Upper lobe of left lung (tissue), 6 donors: ENCODE measurements at places on chromosomes 11 and 22. TPM values are rescaled to one million over a fixed set of nuclear protein-coding genes. Genes with fewer than 3 reads are reported as not detected.
A peak's percentile ranks its signal among the peaks of the same experiment; 100 is the strongest.

- no peak for DNase-seq
These were observed 218.0 kb downstream of the ST3GAL4 start for GRCh38 chr11:126573325-126573978.

DNA sequence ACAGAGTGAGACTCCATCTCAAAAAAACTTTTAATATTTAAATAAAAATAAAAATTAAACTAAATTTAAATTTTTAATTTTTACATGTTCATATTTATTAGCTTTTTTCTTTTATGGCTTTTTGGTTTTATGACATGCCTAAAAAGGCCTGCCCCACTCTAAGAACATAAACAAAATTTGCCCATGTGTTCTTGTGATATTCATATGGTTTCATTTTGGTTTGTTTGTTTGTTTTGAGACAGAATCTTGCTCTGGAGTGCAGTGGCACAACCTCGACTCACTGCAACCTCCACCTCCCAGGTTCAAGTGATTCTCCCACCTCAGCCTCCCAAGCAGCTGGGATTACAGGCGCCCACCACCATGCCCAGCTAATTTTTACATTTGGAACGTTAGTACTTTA, 27.7 kb downstream of the SUSD2 start:
- no peak for DNase-seq

- peak; percentile 41 for DNase-seq
These were observed 70.5 kb downstream of the RPUSD4 start for GRCh38 chr11:126140926-126141280.

DNA sequence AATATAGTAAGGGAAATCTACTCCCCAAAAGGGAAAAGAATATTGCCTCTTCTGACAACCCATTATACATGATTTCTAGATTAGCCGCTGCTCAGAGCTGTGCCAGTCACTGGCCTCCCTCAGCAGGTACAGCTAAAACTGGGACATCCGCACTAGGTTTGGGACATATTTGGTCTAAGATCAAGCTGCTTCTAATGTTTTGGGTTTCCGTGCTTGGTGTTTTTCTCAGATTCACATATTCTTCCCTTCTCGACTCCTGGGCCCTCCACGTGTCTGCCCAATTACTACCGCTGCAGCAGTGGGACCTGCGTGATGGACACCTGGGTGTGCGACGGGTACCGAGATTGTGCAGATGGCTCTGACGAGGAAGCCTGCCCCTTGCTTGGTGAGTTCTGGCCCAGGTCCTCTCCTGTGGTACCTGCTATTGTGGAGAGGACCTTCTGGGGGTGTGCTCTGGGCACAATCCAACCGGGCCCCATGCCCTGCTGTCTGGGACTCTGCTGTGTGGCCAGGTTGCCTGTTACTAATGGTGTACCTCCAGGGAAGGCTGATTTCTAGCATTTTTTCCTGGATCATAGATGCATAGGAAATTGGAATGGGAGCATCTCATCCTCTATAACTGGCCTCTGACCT, 138.1 kb upstream of the SORL1-AS1 start:
- DNase-seq: no peak

DNA sequence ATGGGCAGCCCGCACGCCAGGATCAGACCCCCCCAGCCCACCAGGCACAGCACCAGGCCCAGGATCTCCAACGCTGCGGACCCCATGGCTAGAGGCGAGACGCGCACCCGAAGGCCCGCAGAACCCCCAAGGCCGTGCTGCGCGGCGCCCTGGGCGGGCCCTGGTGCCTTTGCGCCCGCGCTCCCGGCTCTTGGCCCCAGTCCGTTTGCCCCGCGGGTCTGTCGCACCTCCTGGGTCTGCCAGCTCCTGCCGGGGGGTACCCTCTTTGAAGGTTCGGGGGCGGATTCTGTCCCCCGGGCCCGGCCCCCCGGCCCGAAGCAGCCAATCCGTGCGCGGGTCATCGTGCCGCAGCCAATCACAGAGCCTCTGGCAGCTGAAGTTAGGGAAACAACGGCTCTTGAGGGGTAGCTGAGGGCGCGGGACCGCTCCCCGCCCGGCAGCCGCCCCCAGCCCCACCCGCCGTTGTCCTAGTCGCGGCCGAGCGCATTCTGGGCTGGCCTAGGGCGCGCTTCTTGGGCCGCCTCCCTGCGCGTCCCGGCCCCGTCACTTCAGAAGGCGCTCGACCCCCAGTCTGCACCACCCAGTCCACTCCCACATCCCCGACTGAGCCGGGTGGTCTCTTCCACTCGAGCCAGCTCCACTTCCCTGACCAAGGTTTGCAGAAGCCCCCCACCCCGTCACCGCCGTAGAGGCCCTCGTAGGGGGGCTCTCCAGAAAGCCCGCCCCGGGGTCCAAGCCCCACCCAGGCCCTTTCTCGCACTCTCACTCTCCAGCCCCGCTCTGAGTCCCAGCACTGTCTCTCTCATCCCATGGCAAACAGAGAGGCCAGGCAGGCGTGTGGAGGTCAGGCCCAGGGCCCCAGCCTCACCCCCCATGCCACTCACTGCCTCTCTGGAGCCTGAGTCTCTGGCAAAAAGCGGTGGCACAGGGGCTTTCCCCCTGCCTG, at the start of gene CLDN5:
TSS of gene CLDN5 (minus strand) at position 241 of the 946 bp plus-strand sequence. CDS start at position 86, 155 bp downstream.
- DNase-seq: no peak

DNA sequence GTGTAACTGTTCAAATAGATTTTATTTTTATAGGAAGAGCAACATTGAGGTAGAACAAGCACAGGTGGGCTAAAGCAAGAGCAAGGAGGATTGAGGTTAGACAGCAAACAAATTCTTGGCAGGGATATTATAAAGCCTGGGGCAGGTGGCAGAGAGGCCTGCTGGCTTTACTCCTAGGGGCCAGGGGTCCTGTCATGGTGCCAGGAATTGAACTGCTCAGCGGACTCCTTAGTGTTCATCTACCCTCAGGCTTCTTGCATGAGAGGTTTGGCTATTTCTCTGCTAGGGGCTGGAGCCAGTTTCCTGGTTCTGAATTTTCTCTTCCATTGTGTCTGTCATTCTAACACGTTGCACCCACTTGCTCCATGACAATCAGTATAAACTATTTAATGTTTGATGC, 217.2 kb upstream of the NCAM1 start:
- DNase-seq: no peak

DNA sequence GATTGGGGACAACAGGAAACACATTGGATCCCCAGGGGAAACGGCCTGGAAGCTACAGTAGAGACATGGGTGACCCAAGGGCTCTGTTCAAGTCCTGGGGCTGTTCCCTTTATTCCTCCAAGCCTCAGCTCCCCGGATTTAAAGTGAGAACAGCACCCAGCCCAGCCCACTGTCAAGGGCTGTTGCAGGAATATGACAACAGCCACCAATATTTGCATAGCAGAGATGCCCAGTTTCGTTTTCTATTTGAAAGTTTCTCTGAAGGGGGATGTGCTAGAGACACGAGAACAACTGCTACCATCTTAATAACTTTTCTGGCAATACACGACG, 81.1 kb upstream of the WNT7B start:
- DNase-seq: no peak

DNA sequence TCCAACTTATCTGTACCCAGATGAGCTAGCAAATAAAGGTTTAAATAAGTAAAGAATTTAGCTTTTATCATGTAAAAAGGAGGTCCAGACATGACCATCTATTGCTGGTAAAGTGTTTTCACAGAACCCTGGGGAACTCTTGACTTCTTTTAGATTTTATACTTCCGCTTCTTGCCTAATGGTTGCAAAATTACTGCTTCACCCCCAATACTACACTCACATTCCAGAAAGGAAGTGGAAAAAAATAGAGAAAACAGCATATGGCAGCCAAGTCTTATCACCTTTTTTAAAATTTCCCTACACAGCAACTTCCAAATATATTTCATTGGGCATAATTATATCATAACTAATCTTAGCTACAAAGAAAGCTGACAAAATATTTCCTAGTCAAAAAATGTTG, 12.1 kb downstream of the BBOX1 start:
- no peak for DNase-seq

- DNase-seq: no peak
These were observed 87.1 kb upstream of the CSNK2A3 start for GRCh38 chr11:11440144-11440543.

DNA sequence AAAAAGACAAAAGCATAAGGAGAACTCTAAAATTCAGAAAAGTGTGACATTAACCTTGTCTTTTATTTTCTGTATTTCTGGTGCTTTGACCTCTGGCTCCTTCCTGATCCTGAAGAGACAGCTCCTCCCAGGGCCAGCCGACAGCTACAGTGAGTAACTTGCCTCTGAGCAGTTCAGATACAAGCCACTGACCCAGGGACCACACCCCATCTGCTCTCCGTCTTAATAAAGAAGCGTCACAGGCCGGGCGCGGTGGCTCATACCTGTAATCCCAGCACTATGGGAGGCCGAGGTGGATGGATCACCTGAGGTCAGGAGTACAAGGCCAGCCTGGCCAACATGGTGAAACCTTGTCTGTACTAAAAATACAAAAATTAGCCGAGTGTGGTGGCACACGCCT, 6.5 kb downstream of the MLC1 start:
- DNase-seq: no peak

GRCh38 chr11:64268893-64269539, 15.4 kb downstream of the BAD start:
- DNase-seq: peak; percentile 70

- DNase-seq: no peak
These were observed 51.3 kb upstream of the NNMT start for GRCh38 chr11:114244726-114245394.

DNA sequence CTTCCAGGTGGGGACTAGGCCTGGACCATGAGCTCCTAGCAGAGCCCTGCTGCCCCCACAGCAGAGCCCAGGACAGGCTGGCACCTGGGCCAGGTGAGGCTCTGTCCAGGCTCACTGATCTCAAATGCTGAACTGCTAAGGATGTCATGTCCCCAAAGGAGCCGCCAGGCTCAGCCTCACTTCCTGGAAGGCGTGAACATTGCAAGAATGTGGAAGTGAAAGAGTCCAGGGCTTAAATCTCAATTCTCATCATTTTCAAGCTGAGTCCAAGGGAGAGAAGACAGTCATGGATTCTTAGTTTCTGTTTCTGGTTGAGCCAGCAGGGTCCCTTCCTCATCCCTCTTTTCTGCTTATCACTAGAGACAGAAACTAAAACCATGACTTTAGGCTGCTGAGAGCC, 5.0 kb downstream of the ASCL2 start:
- no peak for DNase-seq

- DNase-seq: no peak
These were observed 1.6 kb downstream of the TRIM29 start for GRCh38 chr11:120136356-120136755.

- no peak for DNase-seq
These were observed 377.4 kb downstream of the DYNC2H1 start for GRCh38 chr11:103486604-103487003.

GRCh38 chr11:100777103-100777502, 90.0 kb downstream of the ARHGAP42 start:
- DNase-seq: no peak

DNA sequence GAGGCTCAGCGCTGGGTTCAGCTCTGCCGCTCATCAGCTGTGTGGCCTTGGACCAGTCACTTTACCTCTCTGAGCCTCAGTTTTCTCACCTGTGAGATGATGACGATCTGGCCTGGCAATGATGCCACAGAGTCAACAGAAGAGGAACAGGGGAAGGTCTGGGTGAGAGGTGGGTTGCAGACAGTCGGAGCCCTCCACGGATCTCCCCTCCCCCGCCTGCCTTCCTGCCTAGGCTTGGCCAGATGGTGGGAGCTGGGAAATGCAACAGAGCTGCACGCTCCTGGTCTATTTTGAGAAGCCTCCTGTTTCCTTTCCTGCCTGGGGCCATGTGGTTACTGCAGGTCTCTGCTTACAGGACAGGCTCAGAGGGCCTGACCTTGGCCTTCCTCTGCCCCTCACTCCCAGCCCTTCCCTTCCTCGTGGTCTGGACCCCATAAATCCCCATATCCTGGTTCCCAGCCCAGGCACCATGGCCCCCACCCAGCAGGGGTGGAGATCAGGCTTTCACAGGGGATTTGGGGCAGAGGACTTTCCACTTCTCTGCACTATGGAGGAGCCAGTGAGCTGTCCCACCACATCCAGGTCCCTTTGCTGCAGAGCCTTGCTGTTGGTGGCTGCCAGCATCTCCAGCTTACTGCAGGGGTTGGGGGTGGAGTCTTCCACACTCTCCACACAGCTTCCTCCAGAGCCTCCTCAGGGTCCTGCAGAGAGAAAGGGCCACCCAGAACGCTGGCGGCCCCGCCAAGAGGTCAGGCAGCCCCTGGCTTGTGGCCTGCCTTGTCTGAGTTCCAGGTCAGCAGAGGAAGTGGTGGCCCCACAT, 46.9 kb downstream of the C11orf96 start:
- no peak for DNase-seq

DNA sequence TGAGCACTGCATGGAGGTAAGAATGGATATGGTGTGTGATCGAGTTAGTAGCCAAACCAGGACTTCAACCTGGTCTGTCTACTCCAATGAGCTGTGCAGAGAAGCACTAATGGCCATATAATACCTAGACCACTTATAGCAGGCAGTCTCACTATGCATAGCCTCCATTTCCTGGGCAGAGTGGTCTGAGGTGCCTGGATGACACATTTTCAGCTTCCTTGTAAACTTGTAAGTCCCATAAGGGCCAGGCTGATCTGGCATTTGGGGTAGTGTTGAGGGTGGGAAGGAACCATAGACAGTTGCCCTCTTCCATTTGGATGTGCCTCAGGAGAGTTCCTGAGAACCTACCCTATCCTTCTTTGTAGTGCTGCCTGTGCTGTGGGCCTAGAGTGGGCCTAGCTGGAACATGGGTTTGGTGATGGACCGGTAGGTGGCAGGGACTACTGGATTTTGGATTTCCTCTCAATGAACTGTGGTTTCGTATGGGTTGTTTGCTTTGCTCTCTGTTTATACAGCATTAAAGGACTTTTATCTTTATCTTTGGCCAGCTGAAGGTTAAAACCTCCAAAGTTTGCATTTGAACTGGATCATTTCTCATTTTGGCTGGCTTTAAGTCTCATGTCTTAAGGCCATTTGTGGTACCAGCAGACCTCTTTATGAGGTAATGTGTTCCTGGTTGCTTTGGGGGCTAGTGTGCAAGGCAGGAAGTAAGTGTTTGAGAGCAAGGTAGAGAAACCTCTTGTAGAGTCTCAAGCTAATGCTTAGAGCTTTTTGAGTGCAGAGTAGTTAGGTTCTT, 86.9 kb downstream of the STIM1 start:
- DNase-seq: no peak

DNA sequence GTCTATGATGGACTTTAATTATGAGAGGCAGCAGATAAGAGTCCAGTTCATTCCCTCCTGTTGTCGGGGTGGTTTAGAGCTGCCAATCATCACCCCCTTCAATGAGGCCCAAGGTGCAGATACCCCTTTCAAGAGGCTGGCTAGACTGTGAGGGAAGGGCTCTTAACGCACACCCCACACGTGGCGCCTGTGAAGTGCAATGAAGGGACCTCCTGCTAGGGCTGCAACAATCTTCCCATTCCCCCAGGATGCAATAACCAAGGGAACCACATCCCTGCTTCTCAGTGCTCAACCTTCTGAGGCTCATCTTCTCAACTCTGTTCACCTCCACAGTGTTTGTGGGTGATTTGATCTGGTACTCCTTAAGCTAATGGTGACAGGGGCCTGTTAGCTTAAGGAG, 19.0 kb downstream of the TENM4 start:
- no peak for DNase-seq

The KCTD14 gene
- 28.6 TPM for total RNA-seq

The OR6T1 gene
- total RNA-seq: not detected

The BET1L gene
- 35.1 TPM for total RNA-seq

The TRIM51G gene
- total RNA-seq: not detected

The GDPD4 gene
- total RNA-seq: not detected

The MIEF1 gene
- 10.5 TPM for total RNA-seq

The SESN3 gene
- 11.5 TPM for total RNA-seq

The RCOR2 gene
- not detected for total RNA-seq

The GAS2 gene
- total RNA-seq: 2.3 TPM

The KDELR3 gene
- 10.3 TPM for total RNA-seq

The KDM4D gene
- 0.20 TPM for total RNA-seq

The DHCR7 gene
- total RNA-seq: 87.1 TPM

The CHRM4 gene
- 0.61 TPM for total RNA-seq

The SLC5A1 gene
- total RNA-seq: 10.0 TPM

The SEPTIN3 gene
- 1.4 TPM for total RNA-seq

The TMA7B gene
- 0.76 TPM for total RNA-seq
